ENCODE measurements at places on chromosomes 1 and 21.

GRCh38 chr1:31424568-31424967 lies 11.6 kb downstream of the SERINC2 start:
- DNase-seq: no peak

GRCh38 chr21:31157756-31158155 lies 119.5 kb upstream of the KRTAP19-8 start:
- DNase-seq: no peak

- DNase-seq: no peak
These were observed 242.7 kb upstream of the JUN start for GRCh38 chr1:59026472-59026948.

DNA sequence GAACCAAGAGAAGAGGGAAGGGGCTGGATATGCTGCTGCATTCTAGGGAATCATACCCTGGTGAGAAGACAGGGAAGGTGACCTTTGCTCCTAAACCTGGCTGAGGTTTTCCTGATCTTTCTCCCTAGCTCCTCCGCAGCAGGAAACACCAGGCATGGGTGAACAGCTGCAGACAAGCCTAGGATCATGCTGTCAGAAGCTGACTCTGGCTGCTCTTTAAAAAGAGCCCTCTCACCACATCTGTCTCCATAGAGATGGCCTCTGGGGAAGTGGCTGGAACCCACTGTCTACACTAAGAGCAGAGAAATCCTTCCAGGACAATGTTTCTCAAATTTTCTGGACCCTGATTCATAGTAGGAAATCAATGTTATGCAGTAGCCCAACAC lies 57.6 kb downstream of the CD34 start:
- no peak for DNase-seq

GRCh38 chr1:53662169-53662568 lies 76.8 kb downstream of the GLIS1 start:
- no peak for DNase-seq

Data from activated gamma-delta T cell (primary cell).